Left renal pelvis (tissue), 4 donors: ENCODE measurements at places on chromosomes 11 and 22.

- DNase-seq: no peak
Measured at GRCh38 chr22:29030016-29030617, 31.5 kb downstream of the C22orf31 start.

GRCh38 chr11:18771266-18772035 lies 20.1 kb downstream of the PTPN5 start:
- DNase-seq: no peak

DNA sequence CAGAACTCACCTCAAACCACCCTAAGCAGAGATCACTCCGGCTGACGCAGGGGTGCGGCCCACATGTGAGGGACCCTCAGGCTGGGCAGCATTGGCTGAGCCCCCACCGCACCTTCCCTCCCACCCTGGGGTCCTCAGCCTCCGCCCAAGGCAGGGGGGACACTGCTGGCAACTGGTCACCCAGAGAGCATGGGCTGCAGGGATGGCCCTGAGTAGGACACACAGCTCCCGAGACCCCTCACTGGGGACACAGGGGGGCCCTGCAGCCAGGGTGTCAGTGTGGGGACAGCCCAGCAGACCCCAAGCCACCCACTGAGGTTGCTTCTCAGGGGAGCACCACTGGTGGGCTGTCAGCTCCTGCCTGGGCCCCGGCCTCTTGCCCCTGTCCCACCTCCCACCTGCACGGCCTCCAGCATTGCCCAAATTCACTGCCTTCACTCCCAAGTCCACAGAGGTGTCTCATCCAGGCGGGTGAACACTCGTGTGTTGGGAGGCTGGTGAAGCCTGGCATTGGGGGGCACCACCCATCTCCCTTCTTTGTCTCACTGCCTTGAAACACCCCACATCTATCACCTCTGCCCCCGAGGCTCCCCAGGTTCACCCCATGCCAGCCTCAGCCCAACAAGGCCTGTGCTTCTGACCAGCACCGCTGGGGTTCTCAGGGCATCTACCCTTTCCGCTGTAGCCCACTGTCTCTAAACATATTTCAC lies 4.7 kb downstream of the C11orf21 start:
- DNase-seq: no peak

- DNase-seq: no peak
Measured at GRCh38 chr22:31262312-31263133, 29.8 kb downstream of the PIK3IP1 start.

DNA sequence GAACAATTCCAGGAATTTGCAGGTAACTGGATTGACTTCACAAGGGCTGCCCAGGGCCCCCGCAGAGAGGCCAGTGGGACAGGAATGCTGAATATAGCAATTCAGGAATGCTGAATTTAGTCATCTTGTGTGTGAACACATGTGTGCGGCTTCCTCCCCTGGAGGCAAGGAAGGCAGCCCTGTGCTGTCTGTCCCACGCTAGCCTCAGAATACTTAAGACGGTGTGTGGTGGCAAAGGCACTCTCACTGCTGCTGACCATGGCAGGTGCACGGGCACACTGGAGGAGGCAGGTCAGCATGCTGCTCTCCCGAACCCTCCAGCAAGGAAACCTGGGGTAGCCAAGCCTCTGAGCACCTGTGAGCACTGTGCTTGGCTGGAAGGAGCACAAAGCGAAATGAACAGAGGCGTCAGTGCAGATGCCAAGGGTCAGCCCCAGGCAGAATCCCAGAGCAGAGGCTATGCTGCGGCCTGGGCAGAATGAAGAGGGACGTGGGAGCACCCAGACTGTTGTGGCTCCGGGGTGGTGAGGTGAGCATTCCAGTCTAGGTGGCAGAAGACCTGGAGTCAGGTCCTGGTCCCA lies 2.7 kb downstream of the GNAZ start:
- no peak for DNase-seq

- DNase-seq: no peak
Measured at GRCh38 chr11:9796266-9796665, 132.4 kb downstream of the SWAP70 start.
